ENCODE measurements at places on chromosomes 5 and 9.

DNA sequence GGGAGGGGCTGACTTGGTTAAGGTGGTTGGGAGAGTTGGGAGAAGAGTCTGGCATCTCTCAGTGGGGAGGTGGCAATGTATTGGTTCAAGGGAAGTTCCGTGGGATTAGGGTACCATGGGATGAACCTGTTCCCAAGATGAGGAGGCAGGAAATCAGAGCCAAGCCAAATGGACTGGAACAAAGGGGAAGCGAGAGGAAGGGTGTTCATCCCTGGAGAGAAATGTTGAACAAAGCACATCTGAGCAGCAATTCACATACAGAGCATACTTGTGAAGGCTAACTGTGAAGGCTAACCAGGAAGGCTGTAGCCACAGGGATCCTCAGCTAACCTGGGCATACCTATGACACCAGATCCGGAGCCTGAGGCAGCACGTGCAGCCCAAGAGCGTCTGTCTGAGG lies 214.0 kb downstream of the MCTP1 start:
- DNase-seq, result no peak

DNA sequence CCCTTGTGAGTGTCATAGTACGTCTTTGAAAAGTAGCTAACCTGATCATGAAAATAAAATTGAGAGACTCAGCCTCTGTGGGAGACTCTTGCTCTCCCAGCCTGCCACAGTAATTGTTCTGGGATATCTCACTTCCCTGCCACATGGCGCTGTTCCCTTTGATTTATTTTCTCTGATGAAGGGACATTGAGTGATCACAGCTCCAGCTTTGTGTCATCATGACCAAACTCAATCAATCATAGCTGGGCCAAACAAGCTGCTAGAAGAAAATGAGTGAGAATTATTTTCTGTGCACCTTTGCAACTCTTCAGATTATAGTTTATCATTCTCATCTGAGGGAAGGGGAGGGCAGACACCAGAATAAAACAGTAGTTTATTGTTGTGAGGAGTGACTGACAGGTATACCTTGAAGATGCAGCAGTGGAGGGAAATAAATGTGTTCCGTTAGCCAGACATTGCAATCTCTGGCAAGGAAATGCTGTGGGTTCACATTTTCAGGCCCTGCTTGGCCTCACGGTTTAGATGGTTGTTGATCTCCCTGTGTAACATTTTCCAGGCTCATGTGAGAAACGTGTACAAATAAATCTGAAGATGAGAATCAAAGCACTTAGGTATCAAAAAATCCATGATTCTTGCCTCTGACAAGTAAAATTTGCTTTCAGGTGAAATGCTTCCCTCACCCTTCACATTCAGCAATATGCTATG lies 174.7 kb upstream of the FBXL17 start:
- no peak for DNase-seq

- no peak for DNase-seq
These were observed 297.6 kb downstream of the BRINP1 start for GRCh38 chr9:119071636-119072035.

- DNase-seq, result no peak
These were observed 1672.1 kb upstream of the C9orf72 start for GRCh38 chr9:29245351-29245750.

- DNase-seq, result no peak
These were observed 150.8 kb downstream of the MEF2C start for GRCh38 chr5:88732181-88732633.

GRCh38 chr5:112757468-112758208 lies 20.0 kb downstream of the APC start:
- DNase-seq, result no peak

DNA sequence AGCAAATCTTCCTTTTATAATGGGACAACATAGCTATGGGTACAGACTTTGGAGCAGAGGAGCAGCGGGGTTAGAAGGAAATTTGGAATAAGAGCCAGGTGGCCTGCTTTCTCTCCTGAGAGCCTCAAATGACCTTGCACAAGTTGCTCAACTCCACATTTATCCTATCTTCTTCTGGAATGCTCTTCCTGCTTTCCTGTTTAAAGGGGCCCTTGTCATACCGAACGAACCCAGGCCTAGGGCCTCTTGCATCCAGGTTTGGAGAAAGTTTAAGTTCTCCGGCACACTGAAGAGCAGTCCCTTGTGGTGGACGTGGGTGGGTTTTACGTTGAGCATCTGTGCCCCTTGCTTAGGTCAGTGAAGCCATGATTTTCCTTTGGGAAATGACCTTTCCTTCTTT lies 197.9 kb upstream of the NR3C1 start:
- DNase-seq, result no peak

GRCh38 chr9:33379666-33380389 lies 22.5 kb downstream of the AQP7 start:
- no peak for DNase-seq

GRCh38 chr9:88934876-88935535 lies 56.3 kb upstream of the S1PR3 start:
- no peak for DNase-seq

DNA sequence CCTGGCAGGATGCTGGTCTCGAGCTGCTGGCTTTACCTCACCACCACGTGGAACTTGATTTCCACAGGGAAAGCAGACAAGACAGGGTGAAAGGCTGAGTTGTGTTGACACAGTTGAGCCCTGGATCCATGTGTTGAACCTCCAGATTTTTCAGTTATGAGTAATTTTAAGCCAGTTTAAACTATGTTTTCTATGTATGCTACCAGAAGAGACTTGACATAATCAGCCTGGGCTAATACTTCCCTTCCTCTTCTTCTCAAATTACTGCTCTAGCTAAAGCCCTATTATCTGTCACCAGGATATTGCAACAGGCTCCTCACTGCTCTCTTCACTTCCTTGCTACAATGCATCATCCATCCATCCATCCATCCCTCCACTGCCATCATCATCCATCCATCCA lies 12.0 kb upstream of the PHYKPL start:
- no peak for DNase-seq

GRCh38 chr5:165996201-165996875 lies 2295.1 kb upstream of the WWC1 start:
- no peak for DNase-seq
